ENCODE measurements at places on chromosomes 2 and 18.
A peak's percentile ranks its signal among the peaks of the same experiment; 100 is the strongest.

DNA sequence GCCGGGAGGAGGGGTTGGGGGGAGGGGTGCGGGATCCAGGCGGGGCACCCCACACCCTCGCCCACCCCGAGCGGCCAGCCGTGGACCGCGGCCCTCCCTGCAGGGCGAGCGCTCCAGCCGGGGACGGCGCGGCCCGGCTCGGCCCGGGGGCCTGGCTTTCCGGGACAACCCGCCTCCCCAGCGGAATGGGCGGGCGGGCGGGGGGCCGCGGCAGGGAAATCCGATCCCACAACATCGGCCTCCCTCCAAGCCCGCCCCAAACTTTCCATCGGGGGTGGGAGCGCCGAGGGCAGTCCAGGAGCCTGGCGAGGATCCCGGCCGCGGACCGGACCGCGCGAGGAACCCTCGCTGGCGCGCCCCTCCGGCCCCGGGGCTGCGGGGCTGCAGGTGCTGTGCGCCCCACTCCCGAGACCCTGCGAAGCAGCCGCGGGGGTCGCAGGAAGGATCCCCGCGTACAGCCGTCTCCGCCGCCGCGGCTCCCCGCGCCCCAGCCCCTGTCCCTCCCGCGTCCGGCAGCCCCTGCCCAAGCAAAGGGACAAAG is 529 bp downstream of the SEMA4C start:
- DNase-seq: no peak

- no peak for DNase-seq
These were observed 8.8 kb downstream of the SIGLEC15 start for GRCh38 chr18:45834306-45834705.

DNA sequence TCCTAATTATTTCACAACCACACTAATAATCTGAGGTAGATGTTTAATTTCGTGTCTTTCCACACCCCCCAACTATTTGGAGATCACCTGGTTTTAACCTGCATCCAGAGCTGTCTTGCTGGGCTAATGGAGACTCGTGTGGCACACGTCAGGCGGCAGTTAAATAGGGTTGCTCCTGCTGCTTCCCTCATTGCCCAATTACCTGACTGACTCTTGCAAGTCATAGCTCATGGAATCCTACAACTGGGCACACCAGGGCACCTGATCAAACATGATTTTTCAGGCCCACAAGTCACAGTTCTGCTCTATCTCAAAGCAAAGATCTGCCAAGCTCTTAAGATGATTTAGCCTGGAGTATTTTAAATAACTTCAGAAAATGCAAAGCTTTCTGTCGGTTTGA is 1430.4 kb upstream of the ACVR2A start:
- no peak for DNase-seq

DNA sequence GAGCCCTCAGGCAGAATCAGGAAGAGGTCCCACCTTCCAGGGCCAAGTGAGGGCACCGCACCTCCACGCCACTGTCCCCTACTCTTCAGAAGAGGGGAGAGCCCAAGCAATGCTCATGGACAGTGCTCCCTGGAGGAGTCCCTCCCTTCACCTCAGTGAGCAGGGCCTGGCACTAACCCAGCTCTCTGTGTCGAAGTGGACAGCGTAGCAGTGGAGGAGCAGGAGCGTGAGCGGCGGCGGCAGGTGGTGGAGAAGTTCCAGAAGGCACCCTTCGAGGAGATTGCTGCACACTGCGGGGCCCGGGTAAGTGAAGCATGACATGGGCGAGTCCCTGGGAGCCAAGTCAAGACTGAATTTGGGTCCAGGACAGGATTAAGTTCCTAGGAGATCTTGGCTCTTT is 16.7 kb downstream of the POMC start:
- no peak for DNase-seq

DNA sequence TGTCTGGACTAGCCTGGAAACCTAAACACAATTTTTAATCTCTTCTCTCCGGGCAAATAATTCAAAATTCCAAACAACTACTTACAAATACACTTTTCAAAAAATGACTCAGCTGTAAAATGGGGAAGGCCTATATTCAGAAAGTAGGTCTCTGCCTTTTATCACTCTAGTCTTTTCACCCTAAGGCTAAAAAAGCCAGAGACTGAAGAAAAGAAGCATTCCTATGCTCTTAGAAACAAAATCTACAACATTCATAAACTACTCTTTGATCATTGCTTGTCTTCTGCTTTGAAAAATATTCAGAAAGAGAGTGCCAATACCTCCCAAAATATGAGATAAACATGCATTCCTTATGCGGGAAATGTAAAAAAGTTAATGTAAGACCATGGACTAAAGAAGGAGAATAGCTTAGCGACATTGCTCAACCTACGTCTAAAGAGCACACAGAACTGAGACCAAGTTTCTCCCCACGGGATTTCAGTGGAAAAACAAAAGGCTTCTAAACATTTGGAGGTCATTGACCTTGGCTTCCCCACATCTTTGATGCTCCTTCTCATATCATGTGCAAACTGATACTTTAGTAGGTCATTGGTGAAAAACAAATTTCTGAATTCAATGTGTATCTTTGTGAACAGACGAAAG is 74.4 kb upstream of the EPB41L3 start:
- no peak for DNase-seq

GRCh38 chr18:43965691-43966090 is 688.4 kb upstream of the SYT4 start:
- DNase-seq: no peak

- DNase-seq: peak; percentile 85
These were observed at the start of gene ZNF24 for GRCh38 chr18:35343936-35344735. TSS of gene ZNF24 (minus strand) at chr18:35344420. CDS start at chr18:35340650, 3,770 bp downstream.

GRCh38 chr2:128363934-128364361 is 45.3 kb upstream of the HS6ST1 start:
- no peak for DNase-seq

DNA sequence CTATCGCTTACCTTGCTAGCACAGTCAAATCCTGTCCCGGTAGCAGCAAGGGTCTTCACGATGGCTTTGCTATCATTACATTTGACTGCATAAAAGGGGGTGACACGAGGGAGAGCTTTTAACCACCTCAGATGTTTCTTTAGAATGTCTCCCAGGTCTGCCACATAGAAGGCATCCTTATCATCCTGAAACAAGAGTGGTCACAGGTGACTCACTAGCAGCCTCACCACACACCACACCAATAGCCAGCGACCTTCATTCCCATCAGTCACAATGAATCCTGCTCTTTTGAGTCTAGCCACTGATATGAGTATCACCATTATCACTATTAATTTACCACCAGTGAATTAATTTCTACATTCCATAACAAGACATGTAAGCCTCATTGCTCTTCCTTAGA is 3.7 kb downstream of the ODC1 start:
- no peak for DNase-seq

DNA sequence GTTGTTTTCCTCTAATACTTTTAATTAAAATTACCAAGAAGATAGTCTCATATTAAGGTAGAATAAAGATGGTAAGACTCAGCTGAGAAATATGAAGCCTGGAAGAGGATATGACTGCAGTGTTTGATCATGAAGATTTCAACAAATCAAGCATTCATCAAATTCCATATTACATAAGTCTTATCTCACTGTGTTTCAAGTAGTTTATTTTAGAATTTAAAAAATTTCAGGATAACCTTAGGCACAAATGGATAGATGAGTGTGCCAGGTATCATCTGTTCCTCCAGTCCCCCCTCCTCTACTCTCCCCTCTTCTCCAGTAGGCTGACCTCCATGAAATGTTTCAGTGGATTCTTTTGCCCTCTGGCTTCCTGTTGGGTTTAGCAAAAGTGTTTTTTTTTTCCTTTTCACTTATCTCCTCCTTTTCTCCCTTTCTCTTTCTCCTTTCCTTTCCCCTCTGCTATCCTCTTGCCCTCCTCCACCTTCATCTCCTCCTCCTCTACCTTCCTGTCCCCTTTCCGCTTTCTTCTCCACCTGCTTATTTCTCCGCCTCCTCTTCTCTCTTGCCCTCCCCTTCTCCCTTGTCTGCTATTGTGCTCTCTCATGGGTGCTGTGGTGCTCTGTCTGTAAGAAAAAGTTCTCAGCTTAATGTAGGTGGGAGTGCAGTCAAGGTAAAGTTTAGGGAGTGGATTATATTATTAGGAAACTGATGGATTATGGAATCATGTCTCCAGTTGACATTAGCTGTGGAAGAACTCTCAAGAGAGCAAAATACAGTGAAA is 72.8 kb downstream of the ABI2 start:
- no peak for DNase-seq

GRCh38 chr2:176135035-176135440 is 5.5 kb downstream of the HOXD8 start:
- no peak for DNase-seq

GRCh38 chr2:211387734-211388133 is 831.3 kb downstream of the CPS1 start:
- no peak for DNase-seq

- DNase-seq: peak; percentile 80
These were observed 34.4 kb upstream of the PMAIP1 start for GRCh38 chr18:59865241-59865986.

- no peak for DNase-seq
These were observed 136.7 kb downstream of the ANTXR1 start for GRCh38 chr2:69149631-69150215.

DNA sequence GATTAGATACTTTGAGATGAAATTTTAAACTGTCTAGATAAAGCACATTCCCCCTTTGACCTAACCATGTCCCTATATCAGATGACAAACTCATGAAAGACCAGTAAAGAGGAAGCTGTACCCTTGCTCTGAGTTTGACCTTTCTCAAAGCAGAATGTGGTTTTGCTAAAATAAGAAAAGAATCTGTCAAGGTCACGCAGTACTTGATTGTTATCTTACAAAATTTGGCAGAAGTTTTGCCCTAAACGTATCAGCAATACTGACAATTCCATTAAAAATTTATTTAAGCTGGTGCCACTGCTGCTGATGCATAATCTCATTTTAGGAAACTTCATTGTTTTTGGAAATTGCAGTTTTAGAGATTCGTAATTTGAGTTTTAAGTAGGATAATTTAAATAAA is 31.2 kb upstream of the GALM start:
- peak; percentile 91 for DNase-seq

GRCh38 chr2:12083713-12084419 is 337.4 kb downstream of the LPIN1 start:
- DNase-seq: no peak

DNA sequence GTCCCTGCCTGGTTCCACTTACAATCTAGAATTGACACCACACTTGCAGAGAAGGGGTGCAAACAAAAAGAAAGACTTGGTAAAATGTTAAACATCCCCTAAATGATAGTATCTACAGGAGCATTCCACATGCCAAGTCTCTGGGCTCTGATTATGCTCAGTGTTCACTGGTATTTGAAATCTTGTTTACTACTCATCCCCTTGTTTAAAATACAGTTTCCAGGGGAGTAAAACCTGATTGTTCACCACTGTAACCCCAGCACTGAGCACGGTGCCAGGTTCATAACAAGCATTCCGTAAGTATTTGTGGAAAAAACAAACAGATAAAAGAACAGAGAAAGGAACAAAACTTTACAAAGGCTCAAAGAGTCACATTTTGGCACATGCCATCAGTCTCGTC is 11.7 kb downstream of the EPB41L3 start:
- DNase-seq: no peak

- DNase-seq: no peak
These were observed 205.3 kb upstream of the CCDC150 start for GRCh38 chr2:196434217-196434616.

DNA sequence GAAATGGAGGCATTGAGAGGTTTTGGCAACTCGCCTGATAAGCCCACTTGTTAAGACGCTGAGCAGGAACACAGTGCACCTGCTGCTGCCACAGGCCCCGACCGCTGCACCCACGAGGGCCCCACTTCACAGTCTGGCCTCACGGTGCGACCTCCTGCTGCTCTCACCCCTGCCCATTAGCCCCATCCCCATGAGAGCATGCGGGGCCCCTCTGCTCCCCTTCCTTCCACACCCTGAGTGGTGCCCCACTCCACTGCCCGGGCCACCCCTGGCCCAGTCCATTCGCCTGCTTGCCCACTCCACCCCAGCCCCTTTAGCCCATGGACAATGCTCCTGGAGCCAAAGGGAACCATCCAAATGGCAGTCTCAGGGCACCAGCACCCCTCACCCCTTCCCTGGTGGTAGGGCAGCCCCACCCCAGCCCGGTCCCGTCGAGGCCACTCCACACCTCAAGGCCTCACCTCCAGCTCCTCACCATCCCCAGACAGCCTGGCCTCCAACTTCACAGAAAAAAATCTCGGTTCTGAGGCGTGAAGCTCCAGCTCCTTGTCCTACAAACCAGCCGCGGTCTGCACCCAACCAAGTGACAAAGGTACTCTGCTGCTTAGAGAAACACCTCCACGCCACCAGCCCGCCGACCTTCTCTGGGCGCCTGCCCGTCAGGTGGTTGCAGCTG is 6.7 kb upstream of the GPR55 start:
- no peak for DNase-seq

DNA sequence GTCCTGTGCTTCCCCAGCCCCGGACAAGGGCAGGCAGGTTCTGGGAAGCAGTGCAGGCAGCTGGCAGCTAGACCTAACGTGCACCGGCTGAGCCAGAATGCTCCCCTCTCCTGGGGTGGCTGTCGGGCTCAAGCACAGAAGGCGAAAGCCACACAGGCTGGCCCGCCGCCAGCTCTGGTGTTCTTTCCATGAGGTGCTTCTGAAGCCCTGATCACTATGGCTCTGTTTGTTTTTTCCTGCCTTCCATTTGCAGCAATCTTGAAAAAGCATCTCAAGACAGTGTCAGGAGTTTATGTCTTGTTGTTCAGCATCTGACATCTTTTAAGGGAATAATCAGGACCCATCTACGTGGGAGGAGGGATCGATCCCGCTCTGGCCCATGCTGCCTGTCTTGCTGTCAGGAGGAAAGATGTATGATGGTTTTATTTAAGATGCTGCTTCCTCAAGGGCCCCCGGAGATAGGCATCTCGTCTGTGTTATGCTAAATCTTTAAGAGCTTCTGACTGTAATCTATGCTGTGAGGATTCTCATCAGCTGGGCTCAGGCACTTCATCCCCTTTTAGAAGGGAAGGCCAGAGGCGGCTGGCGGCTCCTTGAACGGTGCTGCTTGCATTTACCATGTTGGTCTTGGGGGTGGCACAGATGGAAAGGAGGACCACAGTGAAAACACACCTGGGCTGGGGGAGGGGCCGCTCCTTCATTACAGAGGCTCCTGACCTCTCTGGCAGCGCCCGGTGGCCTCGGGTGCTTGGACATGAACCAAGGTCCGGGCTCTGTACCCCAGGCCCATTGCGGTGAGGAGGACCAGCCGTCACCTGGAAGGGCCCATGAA is 118.5 kb upstream of the HDAC4 start:
- no peak for DNase-seq

DNA sequence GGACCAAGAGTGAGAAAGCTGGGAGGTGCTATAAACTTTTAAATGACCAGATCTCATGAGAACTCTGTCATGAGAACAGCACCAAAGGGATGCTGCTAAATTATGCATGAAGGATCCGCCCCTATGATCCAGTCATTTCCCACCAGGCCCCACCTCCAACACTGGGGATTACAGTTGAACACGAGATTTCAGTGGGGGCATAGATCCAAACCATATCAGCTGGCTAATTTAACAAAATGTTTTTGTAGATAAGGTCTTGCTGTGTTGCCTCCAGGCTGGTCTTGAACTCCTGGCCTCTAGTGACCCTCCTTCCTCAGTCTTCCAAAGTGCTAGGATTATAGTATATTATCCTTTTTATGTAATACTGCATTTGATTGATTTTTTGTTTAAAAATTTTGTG is 56.0 kb downstream of the NBEAL1 start:
- DNase-seq: no peak

- DNase-seq: peak; percentile 32
These were observed 1.5 kb downstream of the SMCHD1 start for GRCh38 chr18:2656981-2657512.
